Daoy (cell line): ENCODE measurements at places on chromosomes 6 and 20.

- no peak for DNase-seq
These were observed 48.6 kb downstream of the ABHD12 start for GRCh38 chr20:25341716-25342680.

- DNase-seq: no peak
These were observed 109.9 kb downstream of the PSMB1 start for GRCh38 chr6:170443151-170443662.

DNA sequence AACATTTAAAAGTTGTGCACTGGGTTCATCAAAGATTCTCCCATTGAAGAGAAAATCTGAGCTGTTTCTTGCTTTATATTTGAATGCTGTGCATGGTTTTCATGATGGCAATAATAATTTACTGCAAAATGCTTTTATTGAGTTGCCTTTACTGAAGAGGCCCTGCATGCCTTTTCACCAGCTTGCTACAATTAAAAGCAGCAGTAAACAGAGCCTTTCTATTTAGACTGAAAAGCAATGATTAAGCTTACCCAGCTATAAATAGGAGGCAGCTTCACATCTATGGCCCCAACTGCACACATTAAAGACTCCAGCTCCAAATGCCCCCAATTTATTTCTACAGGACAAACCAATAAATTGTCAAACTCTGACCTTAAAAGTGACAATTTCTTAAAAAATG lies 70.3 kb downstream of the ANKEF1 start:
- no peak for DNase-seq

DNA sequence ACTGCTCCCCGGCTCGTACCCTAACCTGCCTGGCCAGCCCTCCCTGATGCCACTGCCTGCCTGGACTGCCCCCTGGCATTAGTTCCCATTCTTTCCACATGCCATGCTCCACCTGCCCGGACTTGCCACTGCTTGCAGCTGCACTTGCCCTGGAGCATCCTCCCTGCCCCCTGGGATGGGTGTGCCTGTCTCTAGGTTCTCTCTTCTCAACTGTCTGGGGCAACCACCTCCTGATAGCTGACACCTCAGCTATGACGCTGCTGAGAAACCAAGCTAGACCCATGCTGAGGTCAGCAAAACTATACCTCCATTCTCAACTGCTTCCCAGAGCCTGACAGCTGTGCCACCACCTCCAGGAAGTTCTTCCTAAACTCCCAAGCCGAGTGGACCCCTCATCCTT lies 72.1 kb downstream of the PERP start:
- DNase-seq: no peak

DNA sequence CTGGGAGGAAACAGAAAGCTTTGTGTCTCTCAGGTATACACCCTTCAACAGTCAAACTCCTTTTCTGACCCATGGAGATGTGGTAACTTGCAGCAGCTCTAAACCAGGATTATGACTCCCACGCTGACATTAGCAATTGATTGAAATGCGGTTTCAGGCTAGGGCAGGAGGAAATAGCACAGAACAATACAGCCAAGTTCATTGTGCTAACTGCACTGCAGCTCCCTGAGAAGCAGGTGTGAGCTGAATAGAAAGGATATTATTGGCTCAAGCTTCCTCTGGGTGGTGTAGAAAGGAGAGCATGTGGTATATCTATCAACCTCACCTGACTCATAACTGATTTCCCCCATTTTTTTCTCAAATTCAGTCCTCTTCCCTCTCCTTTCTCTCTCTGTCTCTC lies 612.3 kb upstream of the BTBD3 start:
- DNase-seq: no peak

DNA sequence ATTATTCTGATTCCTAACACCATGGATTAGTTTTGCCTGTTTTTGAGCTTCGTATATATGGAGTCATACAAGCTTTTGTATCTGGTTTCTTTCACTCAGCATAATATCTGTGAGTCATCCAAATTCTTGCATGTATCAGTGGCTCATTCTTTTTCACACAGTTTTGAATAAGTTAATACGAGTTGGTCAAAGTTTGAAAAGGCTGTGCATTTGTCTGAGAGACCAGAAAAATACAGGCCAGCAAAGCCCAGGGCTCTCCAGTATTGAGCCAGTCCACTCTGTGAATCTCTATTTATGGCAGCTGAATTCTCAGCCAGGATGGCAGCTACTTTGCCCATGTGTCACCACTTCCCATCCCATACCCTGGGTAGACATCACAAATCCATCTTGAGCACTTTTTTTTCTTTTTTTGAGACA lies 7.2 kb upstream of the CHMP4B start:
- peak; percentile 40 for DNase-seq

DNA sequence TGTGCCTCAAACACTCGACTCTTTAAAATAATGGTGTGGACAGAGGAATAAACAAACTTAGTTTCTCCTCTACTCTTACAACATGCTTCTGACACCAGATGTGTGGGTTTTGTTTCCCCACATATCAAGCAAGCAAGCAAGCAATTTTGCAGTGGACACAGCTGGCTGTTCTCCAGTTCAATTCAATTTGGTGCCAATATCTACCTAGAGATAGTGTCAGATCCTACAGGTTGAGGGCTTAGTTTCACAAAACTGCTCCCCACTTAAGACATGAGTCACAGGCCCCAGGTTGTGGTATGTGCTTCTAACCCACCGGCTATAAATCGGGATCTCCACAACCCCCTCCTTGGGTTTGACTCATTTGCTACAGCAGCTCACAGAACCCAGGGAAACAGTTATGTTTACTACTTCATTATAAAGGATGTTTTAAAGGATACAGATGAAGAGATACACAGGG lies 131.4 kb upstream of the TRAF3IP2 start:
- peak; percentile 59 for DNase-seq

DNA sequence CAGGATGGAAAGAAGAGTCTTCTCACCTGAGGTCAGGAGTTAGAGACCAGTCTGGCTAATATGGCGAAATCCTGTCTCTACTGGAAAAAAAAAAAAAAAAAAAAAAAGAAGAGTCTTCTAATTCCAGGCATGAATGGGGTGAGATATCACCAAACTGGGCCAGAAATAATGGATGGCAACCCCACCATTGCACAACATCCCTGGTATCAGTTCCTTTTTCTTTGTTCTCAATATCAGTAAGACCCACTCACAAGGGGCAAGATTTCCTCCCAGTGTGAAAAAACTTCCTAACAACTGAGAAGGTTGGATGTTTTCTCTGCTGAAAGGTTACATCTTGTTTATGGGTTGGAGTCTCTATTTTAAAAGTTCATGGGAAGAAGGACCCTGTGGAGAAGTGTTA lies 23.6 kb upstream of the NR2E1 start:
- no peak for DNase-seq

DNA sequence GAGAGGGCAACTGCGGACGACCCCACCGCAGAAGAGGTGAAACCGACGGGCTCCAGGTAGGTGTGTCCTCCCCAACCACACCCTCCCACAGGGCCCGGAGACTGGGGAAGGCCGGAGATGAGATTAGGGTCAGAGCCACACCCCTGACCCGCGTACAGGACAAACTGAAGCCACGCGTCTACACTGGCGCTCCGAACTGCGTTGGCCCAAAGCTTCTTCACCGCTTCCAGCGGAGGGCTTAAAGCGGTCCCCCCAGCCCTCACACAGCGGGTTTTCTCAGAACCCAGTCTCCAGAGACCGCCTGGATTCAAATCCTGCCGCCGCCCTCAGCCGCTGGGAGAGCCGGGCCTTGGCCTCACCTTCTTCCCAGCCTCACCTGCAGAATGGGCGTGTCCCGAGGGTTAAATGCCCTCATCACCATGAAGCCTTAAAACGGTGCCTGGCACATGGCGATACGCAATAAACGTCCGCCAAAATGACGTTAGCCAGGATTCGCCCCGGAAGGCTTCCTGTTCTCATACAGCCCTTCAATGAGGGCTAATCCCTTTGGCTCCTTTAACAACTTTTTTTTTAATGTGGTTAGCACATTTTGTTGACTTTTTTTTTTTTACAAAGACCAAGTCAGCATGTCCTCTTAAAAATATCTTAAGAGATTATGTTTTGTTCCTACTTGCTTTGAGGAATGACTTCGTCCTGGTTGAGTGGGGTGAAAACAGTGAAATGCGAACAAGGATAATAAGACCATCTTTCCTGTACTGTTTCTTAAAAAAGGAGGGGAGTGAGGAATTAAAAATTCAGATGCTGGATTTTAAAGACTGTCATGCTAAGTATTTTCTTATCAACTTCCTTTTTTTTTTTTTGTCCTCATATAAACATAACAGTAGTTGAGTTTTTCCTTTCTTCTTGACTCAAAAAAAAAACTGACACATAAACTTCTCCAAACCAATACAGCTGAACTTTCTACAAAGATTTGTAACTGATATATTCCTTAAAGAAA lies 15.1 kb upstream of the ZNF217 start:
- no peak for DNase-seq

DNA sequence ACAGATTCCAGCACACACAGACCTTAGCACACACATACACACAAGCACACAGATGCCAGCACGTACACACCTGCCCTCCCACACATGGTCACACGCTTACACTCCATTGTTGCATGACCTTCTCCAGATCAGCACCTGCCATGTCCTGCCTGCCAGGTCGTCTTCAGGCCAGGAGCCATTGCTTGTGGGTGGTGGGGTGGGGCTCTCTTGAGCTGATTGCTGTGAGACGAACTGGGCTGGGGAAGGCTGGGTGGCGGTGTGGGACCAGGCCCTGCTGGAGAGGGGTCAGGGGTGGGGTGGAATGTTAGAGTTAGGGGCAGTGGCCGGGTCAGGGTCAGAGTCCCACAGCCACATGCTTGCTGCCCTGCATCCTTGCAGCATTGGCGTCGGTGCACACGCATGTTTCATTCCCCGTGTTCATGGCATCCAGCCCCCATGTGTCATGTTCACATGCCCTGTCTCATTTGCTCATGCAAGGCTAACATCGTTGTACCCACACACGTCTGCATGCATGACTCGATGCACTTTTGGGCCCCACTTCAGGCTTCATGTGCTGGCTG lies 6.5 kb upstream of the NPBWR2 start:
- no peak for DNase-seq

DNA sequence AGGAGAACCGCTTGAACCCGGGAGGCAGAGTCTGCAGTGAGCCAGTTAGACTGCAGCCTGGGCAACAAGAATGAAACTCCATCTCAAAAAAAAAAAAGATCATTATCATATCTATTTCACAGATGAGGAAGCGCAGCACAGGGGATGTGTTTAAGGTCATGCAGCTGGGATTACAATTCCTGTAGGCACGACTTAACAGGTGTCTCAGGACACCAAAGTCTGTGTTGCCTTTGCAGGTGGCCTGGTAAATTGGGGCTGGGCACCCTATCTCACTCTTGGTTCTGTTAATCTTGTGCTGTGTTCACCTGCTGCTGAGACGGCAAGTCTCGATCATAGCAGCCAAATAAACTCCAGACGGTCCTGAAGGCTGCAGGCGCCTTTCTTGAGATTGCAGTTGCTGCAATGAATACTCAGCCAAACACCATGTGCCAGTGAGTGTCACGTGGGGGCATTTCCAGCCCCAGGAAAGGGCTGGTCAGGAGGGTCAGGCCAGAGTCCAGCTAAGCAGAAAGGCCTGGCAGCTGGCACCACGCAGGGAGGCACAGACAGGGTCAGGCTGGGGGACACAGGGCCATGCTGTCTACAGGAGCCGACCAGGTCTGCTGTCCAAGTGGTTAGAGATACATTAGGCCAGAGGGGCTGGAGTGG lies 55.8 kb downstream of the FGD2 start:
- DNase-seq: no peak
